ENCODE measurements at places on chromosomes 3 and 15.
A peak's percentile ranks its signal among the peaks of the same experiment; 100 is the strongest.

GRCh38 chr3:150150633-150151032 is 179.9 kb upstream of the PFN2 start:
- DNase-seq = no peak

- DNase-seq = no peak
These were observed 279.4 kb downstream of the ROBO1 start for GRCh38 chr3:79488407-79488806.

GRCh38 chr15:63243101-63243500 is 34.3 kb upstream of the APH1B start:
- DNase-seq = no peak

DNA sequence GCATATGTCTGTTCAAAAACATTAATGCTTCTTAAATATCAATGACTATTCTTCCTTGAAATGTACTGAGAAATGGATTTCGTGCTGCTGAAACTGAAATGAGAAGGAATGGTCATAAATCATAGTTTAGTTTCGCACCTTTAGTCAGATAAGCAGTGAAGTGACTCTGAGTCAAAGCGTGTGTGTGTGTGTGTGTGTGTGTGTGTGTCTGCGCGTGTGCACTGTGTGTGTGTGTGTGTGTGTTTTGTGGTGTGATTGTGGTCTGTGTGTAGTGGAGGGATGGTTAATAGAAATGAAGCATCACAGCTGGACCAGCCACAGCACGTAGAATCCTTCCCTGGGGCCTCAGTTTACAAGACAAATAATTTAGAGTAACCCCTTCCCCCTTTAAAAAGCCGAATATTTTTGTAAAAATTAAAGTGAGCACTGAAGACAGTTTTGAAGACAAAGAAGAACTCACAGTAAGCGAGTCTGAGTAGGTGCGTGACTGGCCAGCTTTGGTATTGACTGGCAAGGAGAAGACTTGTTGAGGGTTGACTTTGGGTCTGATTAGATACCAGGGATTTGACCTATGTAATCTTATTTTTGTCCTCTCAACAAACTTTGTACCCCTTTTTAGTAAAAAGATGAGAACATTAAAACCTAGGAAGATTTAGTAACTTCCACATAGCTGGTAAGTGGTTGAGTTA is 202.0 kb upstream of the IL12A start:
- no peak for DNase-seq

- no peak for DNase-seq
These were observed 182.4 kb downstream of the CBLB start for GRCh38 chr3:105686278-105686897.

GRCh38 chr3:105130911-105131310 is 235.8 kb upstream of the ALCAM start:
- DNase-seq = no peak

- no peak for DNase-seq
These were observed 78.7 kb downstream of the ATP1B3 start for GRCh38 chr3:141955175-141955574.

- no peak for DNase-seq
These were observed 3.4 kb upstream of the RFTN1 start for GRCh38 chr3:16516695-16517481.

DNA sequence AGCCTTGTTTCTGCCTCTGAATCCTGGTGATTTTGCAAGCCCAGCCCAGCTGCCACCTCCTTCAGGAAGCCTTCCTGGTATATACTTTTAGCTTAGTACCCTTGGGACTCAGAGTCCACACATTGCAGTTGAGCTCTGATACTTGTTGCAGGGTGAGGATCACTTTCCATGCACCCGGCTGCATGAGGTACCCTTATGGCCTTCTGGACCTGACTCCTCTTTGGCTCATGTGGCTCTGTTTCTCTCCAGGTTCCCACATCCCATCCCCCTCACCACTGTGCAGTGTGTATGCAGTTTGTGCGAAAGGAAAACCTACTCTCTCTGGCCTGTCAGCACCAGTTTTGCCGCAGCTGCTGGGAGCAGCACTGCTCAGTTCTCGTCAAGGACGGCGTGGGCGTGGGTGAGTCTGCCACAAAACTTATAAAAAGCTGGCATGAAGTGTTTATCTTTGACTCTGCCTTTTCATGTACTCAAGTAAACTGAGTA is 23.1 kb upstream of the P4HTM start:
- no peak for DNase-seq

- DNase-seq = no peak
These were observed 20.1 kb downstream of the CACNA2D2 start for GRCh38 chr3:50483374-50483773.

GRCh38 chr15:42094512-42094963 is at the start of gene PLA2G4D:
Gene PLA2G4D, minus strand, starts transcription at chr15:42094562. Its CDS starts 103 bp downstream, at chr15:42094459.
- DNase-seq = no peak

DNA sequence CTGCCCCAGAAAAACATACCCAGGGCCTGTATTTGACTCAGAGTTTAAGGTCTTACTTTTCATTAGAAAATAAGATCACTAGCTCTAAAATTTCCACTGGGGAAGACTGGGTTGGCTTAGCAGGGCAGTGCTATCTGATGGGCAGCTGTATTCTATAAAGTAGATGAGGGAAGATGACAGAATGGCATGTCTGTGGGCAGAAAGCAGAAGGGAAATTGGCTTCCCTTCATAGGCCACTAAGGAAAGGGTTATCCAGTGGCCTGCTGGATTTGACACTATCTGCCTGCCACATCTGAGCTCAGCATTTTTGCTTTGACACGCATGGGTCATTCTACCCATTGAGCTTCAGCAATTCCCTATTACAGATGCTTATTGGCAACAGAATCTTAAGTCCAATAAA is 461.3 kb upstream of the RASGRP1 start:
- DNase-seq = no peak

DNA sequence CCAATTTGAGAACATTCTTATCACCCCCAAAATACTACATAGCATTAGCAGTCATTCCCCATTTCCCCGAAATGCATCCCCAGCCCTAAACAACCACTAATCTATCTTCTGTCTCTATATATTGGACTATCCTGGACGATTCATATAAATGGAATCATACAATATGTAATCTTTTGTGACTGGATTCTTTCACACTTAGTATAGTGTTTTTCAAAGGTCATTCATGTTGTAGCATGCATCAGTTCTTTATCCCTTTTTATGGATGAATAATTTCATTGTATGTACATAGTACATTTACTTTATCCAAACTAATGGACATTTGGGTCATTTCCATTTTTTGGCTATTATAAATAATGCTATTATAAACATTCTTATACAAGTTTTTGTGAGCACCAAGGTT is 27.5 kb upstream of the EIF1B start:
- DNase-seq = no peak

DNA sequence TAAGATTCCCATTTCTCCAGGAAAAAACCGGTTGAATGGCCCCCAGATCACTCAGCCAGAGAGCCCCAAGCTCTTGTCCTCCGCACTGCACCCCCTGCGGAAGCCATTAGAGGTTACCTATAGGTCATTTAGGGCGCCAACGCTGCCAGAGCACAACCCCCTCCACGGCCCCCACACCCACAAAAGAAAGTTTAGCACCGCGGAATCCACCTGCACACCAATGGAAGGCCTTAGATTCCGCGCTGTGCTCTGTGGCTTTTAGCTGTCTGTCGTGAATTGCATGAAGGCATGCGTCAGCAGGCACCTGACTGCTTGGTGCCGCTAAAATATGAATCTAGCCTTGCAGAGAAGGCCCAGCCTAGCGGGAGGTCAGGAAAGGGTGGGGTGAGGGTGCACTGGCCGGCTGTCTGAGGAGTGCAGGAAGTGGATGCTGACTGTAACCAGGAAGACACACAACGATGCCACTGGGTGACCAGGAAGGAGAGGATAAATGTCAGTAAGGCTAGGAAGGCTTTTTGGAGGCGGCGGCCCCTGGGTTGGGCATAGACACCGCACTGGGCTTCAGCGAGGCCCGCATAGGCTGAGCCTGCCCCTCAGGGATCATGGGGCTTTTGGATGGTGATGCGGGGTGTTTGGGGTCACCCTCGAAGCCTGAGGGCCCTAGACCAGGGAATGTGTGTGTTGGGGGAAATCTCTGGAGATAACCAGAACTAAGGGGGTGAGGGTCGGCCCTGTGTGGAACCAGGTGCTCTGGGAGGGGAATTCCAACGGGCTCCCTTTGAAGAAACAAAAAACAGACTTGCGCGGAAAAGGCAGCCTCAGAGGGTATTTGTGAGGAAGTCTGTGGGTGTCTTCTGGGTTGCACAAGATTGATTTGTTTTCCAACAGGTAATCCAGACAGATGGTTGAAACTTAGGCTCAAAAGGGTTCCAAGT is 976 bp upstream of the NUP210 start:
- DNase-seq = peak; percentile 47

DNA sequence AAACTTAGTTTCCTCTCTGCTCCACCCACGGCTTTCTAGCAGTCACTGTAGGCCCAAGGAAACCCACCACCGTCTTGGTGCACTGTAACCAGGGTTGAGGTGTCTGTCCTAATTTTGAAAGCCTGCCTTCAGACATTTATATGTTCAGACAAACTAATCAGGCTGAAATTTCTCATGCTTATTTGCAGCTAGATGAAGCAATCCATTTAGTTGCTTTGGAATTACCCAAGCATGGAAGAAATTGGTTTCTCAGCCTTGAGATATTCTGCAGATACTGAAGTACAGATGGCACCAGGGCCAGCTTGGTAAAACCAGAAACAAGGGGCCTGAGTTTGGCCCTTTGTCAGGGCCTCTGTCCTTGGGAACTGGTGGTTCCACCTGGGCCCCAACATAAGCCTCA is 105.4 kb downstream of the CACNA1D start:
- no peak for DNase-seq

GRCh38 chr3:42773409-42773751 is 327 bp upstream of the CCDC13 start:
- DNase-seq = no peak

- no peak for DNase-seq
These were observed 66.9 kb downstream of the KLF13 start for GRCh38 chr15:31393444-31394091.

DNA sequence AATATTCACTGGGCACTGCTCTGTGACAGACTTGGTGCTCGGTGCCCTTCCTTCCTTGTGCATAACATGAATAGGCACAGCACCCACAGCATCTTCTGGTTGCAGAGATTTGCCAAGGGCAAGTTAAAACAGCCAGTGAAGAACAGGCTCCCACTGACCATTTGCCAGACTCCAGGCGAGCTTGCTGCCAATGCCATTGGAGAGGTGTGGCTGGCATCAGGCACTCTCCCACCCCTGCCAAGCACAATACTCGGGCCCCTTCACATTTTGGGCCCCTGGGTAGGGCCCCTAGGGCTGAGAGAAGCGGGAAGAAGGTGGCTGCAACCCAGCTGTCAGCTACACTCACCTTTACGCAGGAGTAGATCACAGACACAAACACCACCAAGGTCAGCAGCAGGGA is 112.1 kb downstream of the SEC22A start:
- DNase-seq = no peak

DNA sequence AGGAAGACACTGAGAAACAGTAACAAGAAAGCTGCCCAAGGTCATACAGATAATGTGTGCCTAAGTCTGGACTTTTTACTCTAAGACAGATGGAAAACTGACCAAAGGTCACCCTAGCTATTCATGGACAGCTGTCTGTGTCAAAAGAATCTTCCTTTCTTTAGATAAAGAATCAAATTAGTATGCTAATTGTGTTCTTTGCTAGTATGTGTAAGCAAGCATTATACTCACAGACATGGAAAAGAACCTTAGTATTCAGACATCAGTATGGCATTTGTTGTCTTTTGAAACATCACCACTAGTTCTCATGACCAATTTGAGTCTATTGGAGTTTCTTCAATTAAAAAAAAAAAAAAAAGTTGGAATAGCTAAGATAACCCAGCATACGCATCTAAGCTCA is 91.8 kb upstream of the SOX2 start:
- no peak for DNase-seq

GRCh38 chr15:89774492-89774891 is 1.6 kb upstream of the MESP2 start:
- DNase-seq = no peak

GRCh38 chr15:100686725-100687473 is 84.5 kb downstream of the ASB7 start:
- no peak for DNase-seq

- no peak for DNase-seq
These were observed 6.3 kb upstream of the EIF5A2 start for GRCh38 chr3:170914690-170915089.

DNA sequence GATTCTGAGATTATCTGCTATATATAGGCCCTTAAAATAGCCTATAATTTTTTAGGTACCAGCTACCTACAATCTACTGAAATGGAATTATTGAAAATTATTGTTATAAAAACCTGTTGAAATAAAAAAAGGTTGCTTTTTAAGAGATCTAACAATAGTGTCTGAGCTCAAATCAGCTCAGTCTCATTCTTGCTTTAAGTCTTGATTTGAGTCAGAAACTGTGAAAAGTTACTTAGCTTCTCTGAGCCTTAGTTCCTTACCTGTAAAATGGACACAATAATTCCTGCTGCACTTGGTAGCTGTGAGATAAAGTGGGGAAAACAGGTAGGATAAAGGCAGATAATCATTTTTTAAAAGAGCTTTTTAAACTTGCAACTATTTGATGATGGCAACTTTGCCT is 118.8 kb upstream of the UBE2E2 start:
- DNase-seq = no peak

GRCh38 chr3:126986001-126986400 is 3.1 kb downstream of the PLXNA1 start:
- no peak for DNase-seq

DNA sequence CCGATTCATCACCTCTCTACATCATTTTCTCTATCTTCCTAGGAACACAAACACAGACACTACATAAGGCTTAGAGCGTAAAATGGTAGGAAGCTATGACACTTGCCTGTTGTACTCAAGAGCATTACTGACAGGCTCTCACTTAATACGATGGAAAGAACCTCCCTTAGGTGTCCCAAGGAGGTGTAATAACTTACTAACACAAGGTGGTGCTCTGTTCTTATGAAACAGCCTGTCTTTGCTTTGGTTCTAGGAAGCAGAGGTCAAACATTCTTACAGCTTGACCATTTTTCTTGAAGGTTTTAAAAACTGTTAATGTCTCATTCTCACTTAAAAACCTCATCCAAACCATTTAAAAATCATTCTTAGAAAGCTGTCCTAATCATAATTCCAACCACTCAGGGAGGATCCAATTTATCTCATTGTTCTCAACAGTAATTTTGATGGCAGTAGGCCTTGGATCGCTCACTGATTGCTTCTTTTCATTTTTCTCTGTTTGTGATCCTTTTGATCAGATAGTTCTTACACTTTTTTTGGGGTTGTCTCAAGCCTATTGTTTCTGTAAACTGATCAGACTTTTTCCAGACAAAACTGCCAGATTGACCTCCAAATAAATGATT is 317.8 kb upstream of the AGTR1 start:
- no peak for DNase-seq

- no peak for DNase-seq
These were observed 23.3 kb upstream of the TMEM158 start for GRCh38 chr3:45249391-45249790.

DNA sequence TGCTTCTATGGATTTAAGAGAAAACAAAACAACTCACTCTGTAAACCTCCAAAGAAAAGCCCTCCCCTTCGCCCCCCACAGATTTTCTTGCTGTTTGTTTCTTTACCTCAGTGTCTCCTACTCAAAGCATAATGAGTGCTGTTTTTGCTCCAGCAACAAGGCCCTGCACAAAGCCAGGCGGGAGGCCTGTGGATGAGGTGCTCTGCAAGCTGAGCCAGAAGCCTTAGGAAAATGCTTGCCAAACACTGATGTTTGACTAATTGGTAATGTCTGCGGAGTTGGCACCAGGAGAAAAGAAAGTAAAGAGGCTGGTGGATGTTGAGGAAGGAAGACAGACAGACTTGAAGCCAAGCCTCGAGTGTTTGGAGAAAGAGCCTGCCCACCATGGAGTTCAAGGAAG is 99.7 kb downstream of the RARB start:
- no peak for DNase-seq

GRCh38 chr3:38960953-38961622 is 90.7 kb downstream of the SCN11A start:
- no peak for DNase-seq

- DNase-seq = no peak
These were observed 13.3 kb upstream of the TNFSF10 start for GRCh38 chr3:172536505-172536904.
